ENCODE measurements at places on chromosomes 5 and 9. TPM values are rescaled to one million over a fixed set of nuclear protein-coding genes. Genes with fewer than 3 reads are reported as not detected.

Gene DAB2IP
- 12.6 TPM for total RNA-seq

Gene IL5
- total RNA-seq: not detected

Gene ADAMTS19
- not detected for total RNA-seq

Gene SLC35D2
- 21.2 TPM for total RNA-seq

Gene PCDHA13
- total RNA-seq: 0.06 TPM

Gene NUTM2F
- not detected for total RNA-seq

Gene SLC38A9
- total RNA-seq: 22.3 TPM

Gene PHF24
- 0.14 TPM for total RNA-seq

Gene PCA3
- total RNA-seq: not detected

Gene MEIKIN
- not detected for total RNA-seq

Gene ZNF354C
- 0.74 TPM for total RNA-seq

Gene C5orf52
- total RNA-seq: not detected

Gene CYLC2
- total RNA-seq: not detected

Gene GFPT2
- 53.9 TPM for total RNA-seq

Gene CXXC5
- total RNA-seq: 16.9 TPM

Gene TRPM3
- total RNA-seq: not detected

Data from A549 treated with Hydrocortisone at 1 μM for 4 hours (cell line).